ENCODE measurements at places on chromosomes 6 and 20.
A peak's percentile ranks its signal among the peaks of the same experiment; 100 is the strongest.

DNA sequence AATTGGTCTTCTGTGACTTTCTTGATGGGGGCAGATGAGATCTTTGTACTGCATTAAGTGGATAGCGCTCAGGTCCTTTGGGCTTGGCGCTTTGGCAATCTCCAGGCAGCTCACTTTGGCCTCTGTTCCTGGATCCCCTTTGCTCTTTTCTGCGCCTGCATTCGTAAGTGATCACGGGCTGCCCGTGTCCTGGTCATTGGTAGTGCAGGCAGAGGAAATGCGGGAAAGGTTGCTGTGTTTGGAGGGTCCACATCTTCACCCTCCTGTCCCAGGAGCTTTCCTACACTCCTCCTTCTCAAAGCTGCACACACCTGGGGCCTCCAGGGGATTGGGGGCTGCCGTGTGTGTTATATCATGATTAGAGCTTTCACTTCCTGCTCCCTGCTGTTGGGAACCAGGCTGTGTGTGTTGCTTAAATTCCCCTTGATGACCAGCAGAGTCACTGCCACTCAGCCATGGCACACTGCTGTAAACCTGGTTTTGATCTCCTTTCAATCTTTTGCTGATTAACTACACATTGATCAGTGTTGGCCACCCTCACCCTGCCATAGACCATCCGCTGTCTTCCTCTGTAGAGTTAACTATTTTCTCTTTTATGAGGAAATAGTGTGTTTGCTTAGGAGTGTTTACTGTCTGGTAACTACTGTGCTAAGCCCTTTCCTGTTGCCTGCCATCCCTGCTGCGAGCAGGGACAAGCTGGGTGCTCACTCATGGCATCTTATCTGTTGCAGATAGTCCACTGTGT lies 13.0 kb upstream of the SNHG17 start:
- no peaks in the 10 kb centered on the region for H3K4me1 ChIP-seq
- no peak for DNase-seq
- H3K36me3 ChIP-seq: peaks cover 20% of the 10 kb centered on the region
- H3K27me3 ChIP-seq: no peaks in the 10 kb centered on the region

DNA sequence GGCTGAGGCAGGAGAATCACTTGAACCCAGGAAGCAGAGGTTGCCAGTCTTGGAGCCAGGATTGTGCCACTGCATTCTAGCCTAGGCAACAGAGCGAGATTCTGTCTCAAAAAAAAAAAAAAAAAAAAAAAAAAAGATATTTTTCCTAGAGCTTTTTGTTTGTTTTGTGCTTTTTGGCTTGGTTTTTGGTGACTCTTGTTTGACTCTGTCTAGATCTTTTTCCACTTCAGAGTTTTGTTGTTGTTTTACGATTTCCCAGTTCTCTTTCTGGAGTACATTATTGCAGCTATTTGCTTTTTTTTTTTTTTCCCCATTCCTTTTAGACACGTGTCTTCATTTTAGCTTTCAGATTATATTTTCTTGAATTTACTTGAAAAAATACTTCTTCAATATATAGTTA lies 67.0 kb upstream of the AKAP12 start:
- no peaks in the 10 kb centered on the region for H3K4me1 ChIP-seq
- no peak overlapping the region for H3K4me3 ChIP-seq
- no peaks in the 10 kb centered on the region for H3K27me3 ChIP-seq
- no peak overlapping the region for H3K27ac ChIP-seq
- no peak for DNase-seq
- no peaks in the 10 kb centered on the region for H3K36me3 ChIP-seq

DNA sequence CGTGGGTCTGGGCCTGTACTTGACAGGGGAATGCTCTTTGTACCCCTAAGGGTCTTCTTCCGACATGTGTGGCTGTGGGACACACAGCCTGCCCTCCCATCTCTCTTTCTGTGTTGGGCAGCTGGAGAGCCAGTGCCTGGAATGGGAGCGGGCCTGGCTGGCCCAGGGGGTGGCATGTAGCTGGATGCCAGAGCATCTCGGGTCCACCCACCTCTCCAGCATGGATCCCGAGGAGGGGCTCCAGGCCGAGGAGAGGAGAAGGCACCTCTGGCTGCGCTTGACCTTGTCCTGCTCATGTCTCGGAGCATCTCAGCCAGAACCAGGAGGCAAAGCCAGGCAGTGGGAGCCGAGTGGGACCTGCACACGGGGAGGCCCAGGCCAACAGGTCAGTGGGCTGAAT lies 16.0 kb downstream of the CDH4 start:
- no peak overlapping the region for H3K27ac ChIP-seq
- no peak overlapping the region for H3K4me3 ChIP-seq
- DNase-seq: no peak

- H3K27ac ChIP-seq: no peak overlapping the region
- no peak overlapping the region for H3K4me3 ChIP-seq
- no peaks in the 10 kb centered on the region for H3K27me3 ChIP-seq
- no peak for DNase-seq
- H3K36me3 ChIP-seq: no peaks in the 10 kb centered on the region
Observed at GRCh38 chr20:22946596-22946995, 88.5 kb upstream of the SSTR4 start.

DNA sequence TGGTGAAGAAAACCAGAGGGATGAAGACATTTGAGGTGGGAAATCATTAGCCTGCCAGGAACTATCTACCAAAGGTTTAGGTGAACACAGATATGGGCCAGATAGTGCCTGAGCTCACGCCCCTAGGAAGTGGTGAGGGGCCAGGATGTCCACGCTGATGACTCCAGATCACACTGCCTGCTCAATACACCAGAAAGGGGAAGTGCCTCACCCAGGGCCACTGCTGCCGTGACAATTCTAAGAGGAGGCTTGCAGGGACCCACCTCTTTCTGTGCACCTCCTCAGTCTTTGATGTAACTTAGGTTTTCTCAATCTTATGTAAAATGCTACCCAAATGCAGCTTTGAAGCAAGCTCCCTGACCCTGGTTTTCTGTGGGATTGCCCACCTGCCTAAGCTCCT lies 5.4 kb upstream of the RAB44 start:
- H3K36me3 ChIP-seq: no peaks in the 10 kb centered on the region
- H3K4me3 ChIP-seq: no peak overlapping the region
- peak; percentile 84 for DNase-seq
- H3K27me3 ChIP-seq: no peaks in the 10 kb centered on the region

DNA sequence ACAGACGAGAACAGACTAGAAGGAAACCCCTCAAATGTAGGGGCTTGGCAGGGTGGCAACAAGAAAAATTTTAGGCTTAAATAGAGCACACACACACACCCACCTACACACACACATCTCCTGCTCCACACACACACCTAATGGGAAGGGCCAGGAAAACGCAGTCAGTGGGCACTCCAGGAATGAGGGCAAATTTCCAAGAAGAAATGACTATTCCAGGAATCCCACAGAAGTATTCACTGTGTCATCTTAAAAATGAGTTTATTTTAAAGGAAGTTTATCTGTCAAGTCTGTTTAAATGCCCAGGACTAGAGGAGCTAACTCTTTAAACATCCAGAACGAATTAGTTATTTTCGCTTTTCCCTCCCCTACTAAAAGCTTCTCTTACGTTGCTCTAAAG lies 13.0 kb downstream of the ALDH8A1 start:
- DNase-seq: no peak
- no peaks in the 10 kb centered on the region for H3K27me3 ChIP-seq
- H3K36me3 ChIP-seq: no peaks in the 10 kb centered on the region
- H3K4me3 ChIP-seq: no peak overlapping the region
- no peak overlapping the region for H3K27ac ChIP-seq

DNA sequence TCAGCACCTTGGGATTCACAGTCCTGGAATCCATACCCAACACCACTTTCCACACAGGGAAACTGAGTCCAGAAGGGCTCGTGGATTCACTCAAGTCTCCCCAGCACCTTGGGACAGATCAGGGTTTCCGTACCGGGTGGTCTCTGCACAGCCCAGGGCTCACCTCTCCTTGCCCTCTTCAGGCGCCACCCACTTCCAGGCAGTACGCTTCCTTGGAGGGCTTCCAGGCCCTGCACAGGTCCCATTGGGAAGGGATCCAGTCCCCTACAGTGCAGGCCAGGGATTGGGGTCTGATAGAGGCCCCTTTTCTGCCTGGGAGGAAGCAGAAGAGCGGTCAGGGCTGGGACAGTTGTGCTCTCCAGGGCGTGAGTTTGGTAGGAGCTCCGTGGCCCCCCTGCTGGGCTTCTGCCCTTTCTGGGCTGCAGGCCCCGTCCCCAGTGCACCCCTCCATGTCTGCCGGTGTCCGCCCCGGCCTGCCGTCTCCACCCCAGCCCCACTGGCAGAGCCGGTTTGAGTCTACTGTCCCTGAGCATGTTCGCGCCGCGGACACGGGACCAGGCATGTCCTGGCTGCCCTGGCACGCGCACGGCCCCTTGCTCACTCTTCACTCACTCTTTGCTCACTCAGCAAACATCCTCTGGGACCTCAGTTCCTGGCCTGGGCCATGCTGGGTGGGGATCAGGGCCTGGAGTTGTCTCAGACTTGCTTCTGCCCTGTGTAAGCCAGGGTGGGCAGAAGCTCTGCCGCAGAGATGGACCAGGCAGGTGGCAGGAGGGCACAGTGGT lies 12.6 kb downstream of the SRC start:
- peak; percentile 53 for DNase-seq
- no peaks in the 10 kb centered on the region for H3K4me1 ChIP-seq
- H3K4me3 ChIP-seq: no peak overlapping the region
- H3K36me3 ChIP-seq: no peaks in the 10 kb centered on the region

DNA sequence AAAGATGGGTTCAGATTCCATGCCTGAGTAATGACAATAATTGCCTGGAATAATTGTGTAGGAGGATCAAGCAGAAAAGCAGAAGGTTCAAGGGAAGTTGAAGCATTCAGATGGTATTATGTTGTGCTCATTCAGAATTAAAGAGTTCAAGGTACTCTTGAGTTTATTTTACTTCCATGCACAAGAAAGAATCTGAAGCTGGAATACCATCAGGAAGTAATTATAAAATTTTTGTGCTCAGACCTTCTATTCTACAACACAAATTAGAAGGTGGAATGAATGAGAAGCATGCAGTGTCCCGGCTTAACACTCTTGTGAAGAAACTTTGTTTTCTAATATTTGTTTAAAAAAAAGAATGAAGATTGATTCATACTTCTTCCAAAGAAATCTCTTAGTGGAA lies 139.4 kb upstream of the ENPP5 start:
- no peaks in the 10 kb centered on the region for H3K36me3 ChIP-seq
- H3K4me3 ChIP-seq: no peak overlapping the region
- H3K27me3 ChIP-seq: no peaks in the 10 kb centered on the region

GRCh38 chr6:39197521-39197920 lies 31.8 kb downstream of the KCNK5 start:
- H3K4me3 ChIP-seq: no peak overlapping the region
- no peaks in the 10 kb centered on the region for H3K27me3 ChIP-seq
- H3K27ac ChIP-seq: peak overlapping the region; percentile 95
- DNase-seq: no peak
- peaks cover 4% of the 10 kb centered on the region for H3K4me1 ChIP-seq
- H3K36me3 ChIP-seq: peaks cover 34% of the 10 kb centered on the region

DNA sequence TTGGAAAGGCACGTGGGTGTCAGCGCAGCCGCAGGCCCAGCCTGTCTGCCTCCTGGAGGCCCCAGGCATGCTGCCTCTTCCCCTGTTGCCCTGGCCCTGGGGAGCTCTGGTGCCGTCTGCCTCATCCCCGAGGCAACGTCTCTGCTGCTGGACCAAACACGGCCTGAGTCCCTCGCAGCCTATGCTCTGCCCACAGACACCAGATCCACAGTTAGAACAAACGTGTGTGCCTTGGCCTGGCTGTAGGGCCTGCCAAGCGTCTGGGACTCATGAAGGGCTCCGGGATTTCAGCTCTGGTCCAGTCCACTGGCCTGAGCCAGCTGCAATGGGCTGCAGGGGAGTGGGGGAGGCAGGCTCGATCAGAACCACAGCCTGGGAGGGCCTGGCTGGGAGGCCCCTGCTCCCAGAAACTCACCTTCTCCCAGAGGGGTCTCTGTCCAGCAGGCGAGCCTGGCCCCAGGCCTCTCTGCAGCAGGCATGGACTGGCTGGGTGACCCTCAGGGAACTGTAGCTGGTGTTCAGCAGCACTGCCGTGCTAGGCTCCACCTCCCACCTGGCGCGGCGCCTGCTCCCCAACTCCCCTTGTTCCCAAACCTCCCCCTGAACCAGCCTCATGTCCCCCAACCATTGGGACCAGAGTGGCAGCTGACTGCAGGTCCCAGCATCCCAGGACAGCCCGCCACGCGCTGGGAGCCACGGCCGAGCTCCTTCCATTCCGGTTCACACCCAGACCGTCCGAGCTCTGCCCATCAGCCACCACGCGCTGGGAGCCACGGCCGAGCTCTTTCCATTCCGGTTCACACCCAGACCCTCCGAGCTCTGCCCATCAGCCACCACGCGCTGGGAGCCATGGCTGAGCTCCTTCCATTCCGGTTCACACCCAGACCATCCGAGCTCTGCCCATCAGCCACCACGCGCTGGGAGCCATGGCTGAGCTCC lies 197.0 kb downstream of the DLL1 start:
- no peaks in the 10 kb centered on the region for H3K36me3 ChIP-seq
- H3K4me3 ChIP-seq: no peak overlapping the region
- no peaks in the 10 kb centered on the region for H3K27me3 ChIP-seq

DNA sequence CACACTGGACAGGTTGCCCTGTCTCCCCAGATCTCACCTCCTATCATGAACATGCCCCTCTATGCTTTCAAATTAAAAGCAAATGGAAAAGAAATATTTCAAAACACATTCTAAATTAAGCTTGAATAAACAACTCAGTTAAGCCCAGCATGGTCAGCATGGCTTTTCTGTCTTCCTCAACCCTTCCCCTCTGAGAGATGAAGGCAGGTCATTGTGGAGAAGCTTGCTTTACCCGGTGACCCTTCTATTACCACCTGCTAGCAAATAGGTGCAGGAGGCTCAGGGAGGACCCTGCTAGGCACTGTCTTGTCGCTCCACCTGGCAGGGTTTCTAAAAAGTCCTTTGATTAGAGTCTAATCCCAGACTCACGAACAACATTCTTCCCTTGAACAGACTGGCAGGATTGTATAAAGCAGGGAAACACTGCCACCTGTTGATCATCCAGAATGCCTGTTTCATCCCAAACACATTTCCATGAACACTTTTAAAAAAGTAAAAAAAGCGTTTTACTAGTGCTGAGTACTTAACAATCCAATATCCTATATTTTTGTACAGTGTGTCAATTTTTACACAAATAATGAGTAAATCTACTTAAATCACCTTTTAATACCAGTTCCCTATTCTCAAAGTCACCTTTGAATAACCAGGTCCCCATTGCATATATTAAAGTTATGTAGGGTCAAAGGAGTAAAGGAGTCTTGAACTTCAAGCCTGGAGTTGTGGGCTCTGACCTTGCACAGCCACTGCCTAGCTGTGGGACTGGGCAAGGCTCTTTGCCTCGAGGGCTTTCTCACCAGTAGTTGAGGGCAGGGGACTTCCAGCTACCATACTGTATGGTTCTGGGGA lies 75.5 kb downstream of the GPR6 start:
- no peaks in the 10 kb centered on the region for H3K4me1 ChIP-seq
- no peak overlapping the region for H3K4me3 ChIP-seq

- H3K4me3 ChIP-seq: no peak overlapping the region
- DNase-seq: no peak
- no peaks in the 10 kb centered on the region for H3K4me1 ChIP-seq
- H3K36me3 ChIP-seq: no peaks in the 10 kb centered on the region
- H3K27ac ChIP-seq: no peak overlapping the region
Observed at GRCh38 chr6:110037726-110038295, 59.7 kb downstream of the GPR6 start.
